Stimulated activated CD8-positive, alpha-beta memory T cell treated with anti-CD3 and anti-CD28 coated beads, Interleukin-15, amount 100 ng/mL, for 48 hours (primary cell): ENCODE measurements at places on chromosomes 3 and 15.

DNA sequence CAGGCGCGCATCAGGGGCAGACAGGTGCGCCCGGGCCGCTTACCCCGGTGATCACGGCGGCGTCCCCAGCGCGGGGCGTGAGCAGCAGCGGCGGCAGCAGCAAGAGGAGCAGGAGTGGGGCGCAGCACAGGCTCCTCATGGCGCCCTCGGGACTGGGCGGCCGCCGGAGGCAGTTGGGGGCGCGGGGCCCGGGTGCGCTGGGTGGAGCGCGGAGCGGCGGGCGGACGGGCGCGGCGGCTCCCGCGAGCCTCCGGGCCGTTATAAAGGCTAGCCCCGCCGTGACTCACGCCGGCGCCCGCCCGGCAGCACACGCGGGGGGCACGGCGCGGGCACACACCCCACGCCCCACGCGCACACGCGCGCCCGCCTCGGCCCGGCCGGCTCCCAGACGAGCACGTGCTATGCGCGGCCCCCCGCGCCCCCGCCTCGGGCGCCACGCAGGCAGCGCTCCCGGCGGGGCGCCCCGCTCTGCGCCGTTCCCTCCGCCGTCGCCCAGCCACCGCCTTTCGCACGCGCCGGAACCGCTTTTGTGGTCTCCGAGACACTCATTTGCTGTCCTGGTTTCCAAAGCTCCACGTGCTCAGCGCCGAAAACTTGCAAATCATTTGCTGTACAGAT is at the start of gene PROK2:
TSS of gene PROK2 (minus strand) at position 235 of the 618 bp plus-strand sequence. CDS start at position 139, 96 bp downstream.
- peak; percentile 14 for DNase-seq

DNA sequence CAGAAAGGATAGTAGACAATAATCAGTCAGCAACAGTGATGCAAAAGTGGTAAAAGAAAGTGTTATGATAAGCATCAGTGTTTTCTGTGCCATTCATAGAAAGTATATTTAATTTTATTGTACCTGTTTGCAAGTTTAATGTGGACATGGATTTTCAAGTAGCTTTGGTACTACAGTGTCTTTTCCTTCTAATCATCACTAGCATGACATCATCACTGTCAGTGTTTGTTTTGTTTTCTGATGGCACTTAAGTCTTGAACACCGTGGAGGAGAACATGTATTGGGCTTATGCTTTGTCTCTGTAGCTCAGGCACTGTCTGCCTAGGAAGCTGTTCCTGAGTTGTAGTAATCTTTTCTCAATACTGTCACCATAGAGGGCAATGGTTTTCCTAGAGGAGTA is 41.9 kb downstream of the SETD5 start:
- no peak for DNase-seq

DNA sequence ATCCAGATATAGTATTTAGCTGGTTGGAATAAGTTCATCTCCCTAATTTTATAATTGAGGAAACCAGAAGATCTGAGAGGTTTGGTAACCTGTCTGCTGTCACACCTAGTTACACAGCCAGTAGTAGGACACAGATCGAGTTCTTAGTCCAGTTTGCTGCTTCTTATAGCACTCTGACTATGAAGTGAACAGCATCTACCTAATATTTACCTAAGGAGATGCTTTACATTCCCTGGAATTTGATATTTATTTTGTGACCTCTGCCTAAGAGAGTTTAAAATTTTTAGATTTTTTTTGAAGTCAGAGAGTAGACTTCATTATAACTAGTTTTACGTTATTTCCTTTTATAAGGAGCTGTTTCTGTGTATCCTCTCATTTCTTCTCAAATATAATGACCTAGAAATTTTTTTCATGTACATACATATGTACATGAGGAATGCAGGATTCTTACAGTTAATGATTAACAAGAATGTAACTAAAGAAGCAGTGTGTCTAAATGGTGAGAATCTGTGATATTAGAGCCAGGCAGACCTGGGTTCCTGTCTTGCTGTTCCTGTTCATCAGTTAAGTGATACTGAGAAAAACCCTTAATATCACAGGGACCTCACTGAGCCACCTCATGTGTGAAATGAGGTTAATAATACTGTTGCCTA is 4.3 kb downstream of the ARHGEF26 start:
- DNase-seq = no peak

DNA sequence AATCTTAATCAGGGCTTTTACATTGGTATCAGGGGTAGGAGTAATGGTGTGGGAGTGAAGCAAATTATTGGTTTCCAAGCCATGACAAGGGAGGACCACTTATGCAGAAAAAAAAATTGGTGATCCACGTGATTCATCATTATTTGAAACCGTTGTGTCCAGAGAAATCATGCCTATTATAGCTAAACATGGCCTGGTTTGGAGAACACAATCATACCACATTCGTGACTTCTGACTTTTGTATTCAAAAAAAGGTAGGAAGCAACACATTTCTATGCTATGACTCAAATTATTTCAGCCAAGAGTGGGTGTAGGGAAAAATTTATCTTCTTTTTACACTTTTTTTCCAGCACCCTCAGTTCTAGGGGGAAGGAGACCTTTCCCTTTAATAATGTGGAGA is 924.3 kb upstream of the GBE1 start:
- no peak for DNase-seq

GRCh38 chr3:51683566-51683965 is 12.5 kb downstream of the TEX264 start:
- no peak for DNase-seq

GRCh38 chr3:10470120-10471053 is 35.0 kb downstream of the ATP2B2 start:
- DNase-seq = no peak

- no peak for DNase-seq
These were observed 51.8 kb downstream of the IQSEC1 start for GRCh38 chr3:13021141-13022114.

- DNase-seq = no peak
These were observed 38.9 kb upstream of the ALCAM start for GRCh38 chr3:105327662-105328337.

DNA sequence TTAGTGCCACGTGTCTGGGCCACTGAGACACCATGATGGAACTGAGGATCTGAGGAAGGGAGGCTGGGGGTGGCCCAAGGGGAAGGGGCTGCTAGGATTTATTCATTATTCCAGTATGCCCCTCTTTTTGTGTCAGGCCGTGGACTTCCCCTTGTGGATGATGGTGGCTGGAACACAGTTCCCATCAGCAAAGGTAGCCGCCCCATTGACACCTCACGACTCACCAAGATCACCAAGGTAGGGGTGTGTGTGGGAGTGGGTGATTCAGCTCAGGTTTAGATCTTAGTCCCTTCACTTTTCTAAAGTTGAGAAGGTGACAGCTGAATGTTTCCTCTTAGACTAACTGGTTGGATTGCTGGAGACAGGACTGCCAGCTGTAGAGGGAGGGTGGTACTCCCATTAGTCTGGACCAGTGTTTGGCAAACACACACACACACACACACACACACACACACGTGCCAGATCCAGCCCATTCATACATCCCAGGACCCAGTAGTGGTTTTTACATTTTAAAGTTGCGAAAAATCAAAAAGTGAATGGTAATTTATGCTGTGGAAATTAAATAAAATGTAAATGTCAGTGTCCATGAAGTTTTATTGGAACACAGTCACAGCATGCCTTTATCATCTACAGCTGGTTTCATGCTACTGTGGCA is 11.4 kb downstream of the EIF4G1 start:
- DNase-seq = no peak

- DNase-seq = no peak
These were observed 74.9 kb downstream of the PIK3R4 start for GRCh38 chr3:130671545-130672312.

GRCh38 chr3:24155276-24155675 is 210.2 kb downstream of the NR1D2 start:
- DNase-seq = no peak

- DNase-seq = no peak
These were observed 23.2 kb downstream of the SENP8 start for GRCh38 chr15:72141171-72142084.

- no peak for DNase-seq
These were observed 313.4 kb upstream of the CHRM5 start for GRCh38 chr15:33654860-33655259.

- no peak for DNase-seq
These were observed 146.1 kb downstream of the MEX3B start for GRCh38 chr15:81899730-81900129.

DNA sequence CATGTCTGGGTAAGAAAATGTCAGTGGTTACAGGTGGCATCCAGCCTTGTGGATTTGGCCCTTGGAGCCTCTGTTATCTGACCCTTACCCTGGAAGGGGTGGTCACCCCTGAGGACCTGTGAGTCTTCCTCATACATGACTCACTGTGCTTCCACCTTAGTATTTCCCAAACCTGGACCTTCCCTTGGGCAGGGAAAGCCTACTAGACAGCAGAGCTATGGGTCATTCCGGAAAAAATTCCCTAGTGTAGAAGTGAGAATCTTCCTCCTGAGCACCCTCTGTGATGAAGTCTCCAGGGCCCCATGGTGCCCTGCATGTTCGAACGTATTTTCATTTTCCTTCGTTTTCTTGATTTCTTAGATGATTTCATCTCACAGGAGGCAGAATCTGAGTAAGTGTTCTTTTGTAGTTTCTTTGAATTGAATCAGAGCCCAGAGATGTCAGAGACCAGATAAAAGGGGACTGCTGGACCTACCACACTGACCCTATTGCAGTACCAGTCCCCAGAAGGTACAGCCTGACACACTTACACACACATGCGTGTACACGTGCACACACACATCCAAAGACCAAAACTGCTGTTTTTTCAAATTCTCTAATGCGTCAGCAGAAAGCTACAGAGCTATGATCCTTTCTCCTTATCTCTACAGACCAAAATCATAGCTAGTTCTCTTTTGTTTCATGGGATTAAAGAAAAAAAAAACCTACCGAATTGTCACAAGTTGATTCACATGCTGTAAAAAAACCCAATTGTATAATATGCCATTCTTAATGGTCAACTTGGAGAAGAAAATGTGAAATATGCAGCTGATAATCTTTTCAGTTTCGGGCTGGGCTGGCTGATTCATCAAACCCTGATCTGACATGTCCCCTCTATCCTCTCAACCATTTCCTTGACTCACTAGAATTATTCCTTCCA is 50.5 kb upstream of the ARHGEF3 start:
- no peak for DNase-seq

- no peak for DNase-seq
These were observed 267.3 kb downstream of the UACA start for GRCh38 chr15:70495991-70496599.
